Suprapubic skin (tissue), 4 donors: ENCODE measurements at places on chromosomes 3 and 15. TPM values are rescaled to one million over a fixed set of nuclear protein-coding genes. Genes with fewer than 3 reads are reported as not detected.

DNA sequence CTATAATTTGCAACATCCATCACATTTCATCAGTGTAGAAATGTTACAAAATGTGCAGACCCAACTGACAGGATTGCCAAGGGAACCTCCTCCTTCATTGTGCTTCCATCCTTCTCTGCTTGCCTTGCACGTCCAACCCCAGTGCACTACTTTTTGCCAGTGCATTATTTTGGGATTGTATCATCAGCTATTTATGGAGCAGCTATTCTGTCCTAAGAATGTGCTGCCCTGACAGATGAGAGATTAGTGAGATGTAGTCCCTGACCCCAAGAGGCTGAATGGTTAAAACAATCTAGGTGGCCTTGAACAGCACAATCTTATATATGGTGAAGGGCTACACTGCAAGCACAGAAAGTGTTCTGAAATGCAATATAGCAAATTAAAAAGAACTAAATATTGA lies 935.8 kb downstream of the IGSF11 start:
- H3K27ac ChIP-seq: no peak overlapping the region
- no peaks in the 10 kb centered on the region for H3K27me3 ChIP-seq
- DNase-seq: no peak
- H3K4me3 ChIP-seq: no peak overlapping the region
- H3K4me1 ChIP-seq: no peaks in the 10 kb centered on the region

The SKOR1 gene
- total RNA-seq: 1.1 TPM

- DNase-seq: no peak
- H3K4me1 ChIP-seq: peaks cover 11% of the 10 kb centered on the region
- H3K27ac ChIP-seq: no peak overlapping the region
- H3K4me3 ChIP-seq: no peak overlapping the region
- H3K27me3 ChIP-seq: no peaks in the 10 kb centered on the region
Observed at GRCh38 chr3:114569186-114569585, 275.4 kb downstream of the TIGIT start.

The ITGB5 gene
- total RNA-seq: 235 TPM

DNA sequence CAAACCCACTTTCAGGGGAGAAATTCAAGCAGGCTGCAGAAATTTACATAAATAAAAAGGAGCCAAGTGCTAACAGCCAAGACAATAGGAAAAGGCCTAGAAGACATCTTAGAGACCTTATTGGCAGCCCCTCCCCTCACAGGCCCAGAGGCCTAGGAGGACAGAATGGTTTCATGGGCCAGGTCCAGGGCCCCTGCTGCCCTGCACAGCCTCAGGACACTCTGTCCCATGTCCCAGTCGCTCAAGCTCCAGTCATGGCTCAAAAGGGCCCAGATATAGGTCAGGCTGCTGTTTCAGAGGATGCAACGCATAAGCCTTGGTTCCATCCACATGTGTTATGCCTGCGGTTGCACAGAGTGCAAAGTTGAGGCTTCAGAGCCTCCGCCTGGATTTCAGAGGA lies 55.8 kb downstream of the SLC41A3 start:
- H3K4me1 ChIP-seq: no peaks in the 10 kb centered on the region
- H3K27ac ChIP-seq: no peak overlapping the region
- H3K36me3 ChIP-seq: peaks cover 42% of the 10 kb centered on the region
- no peak overlapping the region for H3K4me3 ChIP-seq
- no peaks in the 10 kb centered on the region for H3K27me3 ChIP-seq

DNA sequence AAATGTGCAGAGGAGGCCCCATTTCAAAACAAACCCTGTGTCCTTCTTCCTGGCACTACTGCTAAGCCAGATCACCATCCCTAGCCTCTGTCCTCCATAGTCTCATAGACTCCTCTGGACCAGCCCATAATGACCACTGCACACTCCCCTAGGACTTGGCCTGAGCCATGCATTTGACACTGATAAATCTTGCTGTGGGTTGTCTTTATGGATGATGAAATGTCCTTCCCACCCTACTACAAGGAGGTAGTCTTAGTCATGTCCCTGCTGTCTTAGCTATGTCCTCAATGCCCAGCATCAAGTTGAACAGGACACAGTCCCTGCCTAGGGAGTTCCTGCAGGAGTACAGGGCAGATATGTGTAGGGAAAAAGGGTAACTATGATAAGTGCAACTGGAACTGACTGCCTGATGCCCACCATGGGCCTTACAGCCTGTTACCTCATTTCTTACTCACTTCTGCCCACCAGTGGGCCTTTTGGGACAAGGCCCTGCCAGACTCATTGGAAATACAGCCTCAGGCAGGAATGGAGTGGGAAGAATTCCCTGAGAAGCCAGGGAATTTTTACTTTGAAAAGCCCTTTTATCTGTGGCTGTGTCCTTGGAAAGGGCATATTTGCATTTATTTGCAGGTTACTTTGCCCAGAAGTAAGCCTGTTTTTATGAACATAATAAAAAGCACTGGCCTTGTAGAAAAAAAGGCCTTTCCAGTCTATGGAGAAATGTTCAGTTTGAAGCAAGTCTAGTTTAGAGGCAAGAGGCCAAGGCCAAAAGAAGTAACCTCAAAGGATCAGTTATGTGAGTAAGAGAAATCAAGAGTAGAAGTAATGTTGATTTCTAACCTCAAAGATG lies 199.6 kb upstream of the EIF1B start:
- no peak overlapping the region for H3K27ac ChIP-seq
- peaks cover 11% of the 10 kb centered on the region for H3K4me1 ChIP-seq
- H3K36me3 ChIP-seq: no peaks in the 10 kb centered on the region
- DNase-seq: no peak

The SLC9C1 gene
- not detected for total RNA-seq

DNA sequence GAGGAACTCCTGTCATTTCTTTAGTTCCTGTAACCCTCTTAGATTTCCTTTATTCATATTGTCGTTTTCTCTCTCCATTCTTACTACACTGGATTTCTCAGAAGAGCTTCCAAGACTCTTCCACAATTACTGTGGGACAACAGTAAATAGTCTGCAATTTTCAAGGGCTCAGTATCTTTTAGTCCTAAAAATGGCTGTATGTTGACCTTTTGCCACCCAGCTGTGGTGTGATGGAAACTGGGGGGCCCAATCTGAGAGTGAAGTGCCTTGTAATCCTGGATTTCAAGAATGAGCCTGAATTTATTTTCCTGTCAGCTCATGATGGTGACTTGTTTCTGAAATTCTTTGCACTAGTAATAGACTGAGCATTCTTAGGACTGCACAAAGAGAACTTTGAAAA lies 277.6 kb upstream of the RASGRP1 start:
- no peak overlapping the region for H3K4me3 ChIP-seq
- H3K4me1 ChIP-seq: peaks cover 5% of the 10 kb centered on the region
- no peaks in the 10 kb centered on the region for H3K36me3 ChIP-seq

DNA sequence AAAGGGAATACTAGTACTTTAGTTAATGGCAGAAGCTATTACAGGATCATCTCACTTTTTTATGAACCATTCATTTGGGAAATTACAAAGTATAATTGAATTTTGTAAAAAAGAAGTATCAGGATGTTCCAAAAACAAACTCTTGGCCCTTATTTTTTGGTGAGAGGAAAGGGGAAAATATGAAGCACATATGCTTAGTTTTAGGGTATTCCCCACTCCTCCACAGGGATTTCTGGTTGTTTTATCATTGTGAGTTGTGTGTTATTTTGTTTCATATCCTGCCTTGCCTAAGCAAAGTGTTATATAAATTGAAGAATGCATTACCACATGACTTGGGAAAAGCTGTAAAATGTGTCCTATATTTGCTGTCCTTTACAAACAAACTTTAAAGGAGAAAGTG lies 227.0 kb downstream of the FMN1 start:
- no peak overlapping the region for H3K4me3 ChIP-seq
- H3K4me1 ChIP-seq: no peaks in the 10 kb centered on the region
- H3K27me3 ChIP-seq: no peaks in the 10 kb centered on the region
- H3K27ac ChIP-seq: no peak overlapping the region
- H3K36me3 ChIP-seq: peaks cover 5% of the 10 kb centered on the region

DNA sequence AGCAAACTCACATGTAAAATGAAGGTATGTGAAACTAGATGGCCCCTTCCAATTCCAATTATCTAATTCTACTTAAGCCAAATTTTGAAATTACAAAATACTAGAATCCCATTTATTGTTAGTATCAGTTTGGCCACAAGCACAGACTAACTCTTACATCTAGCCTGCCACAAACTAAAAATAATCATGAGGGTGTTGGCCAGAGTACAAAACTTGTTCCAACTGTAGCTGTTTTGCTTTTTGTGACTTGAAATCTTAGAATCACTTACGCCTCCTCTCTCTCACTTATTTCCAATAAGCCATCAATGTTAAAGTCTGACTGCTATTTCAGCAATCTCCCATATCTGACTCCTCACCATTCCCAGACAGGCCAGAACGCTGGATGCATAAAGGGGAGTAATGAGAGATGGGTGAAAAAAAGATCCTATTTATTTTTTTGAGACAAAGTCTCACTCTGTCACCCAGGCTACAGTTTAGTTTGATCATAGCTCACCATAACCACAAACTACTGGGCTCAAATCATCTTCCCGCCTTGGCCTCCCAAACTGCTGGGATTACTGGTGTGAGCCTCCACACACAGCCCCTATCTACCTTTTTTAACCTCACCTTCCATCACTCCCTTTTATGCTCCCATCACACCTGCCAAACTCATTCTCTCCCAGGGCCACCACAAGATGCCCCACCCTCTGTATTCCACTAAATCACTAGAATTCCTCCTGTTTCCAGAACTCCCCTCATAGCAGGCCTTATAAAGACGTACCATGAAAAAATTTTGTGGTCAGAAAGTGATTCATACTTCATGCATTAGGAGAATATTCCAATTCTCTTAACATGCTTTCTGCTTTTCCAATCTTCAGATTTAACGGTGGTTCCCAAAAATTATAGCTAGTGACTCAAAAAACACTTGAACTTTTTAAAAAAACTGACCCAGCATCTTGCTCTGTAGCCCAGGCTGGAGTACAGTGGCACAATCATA lies 36.5 kb downstream of the ATOSA start:
- H3K27ac ChIP-seq: no peak overlapping the region
- H3K4me1 ChIP-seq: peaks cover 4% of the 10 kb centered on the region
- no peak overlapping the region for H3K4me3 ChIP-seq
- H3K27me3 ChIP-seq: no peaks in the 10 kb centered on the region
- no peak for DNase-seq

- DNase-seq: no peak
- H3K36me3 ChIP-seq: no peaks in the 10 kb centered on the region
- H3K27me3 ChIP-seq: peaks cover 12% of the 10 kb centered on the region
- H3K4me1 ChIP-seq: no peaks in the 10 kb centered on the region
- no peak overlapping the region for H3K4me3 ChIP-seq
- H3K27ac ChIP-seq: no peak overlapping the region
Observed at GRCh38 chr3:13303410-13303809, 116.7 kb downstream of the NUP210 start.

DNA sequence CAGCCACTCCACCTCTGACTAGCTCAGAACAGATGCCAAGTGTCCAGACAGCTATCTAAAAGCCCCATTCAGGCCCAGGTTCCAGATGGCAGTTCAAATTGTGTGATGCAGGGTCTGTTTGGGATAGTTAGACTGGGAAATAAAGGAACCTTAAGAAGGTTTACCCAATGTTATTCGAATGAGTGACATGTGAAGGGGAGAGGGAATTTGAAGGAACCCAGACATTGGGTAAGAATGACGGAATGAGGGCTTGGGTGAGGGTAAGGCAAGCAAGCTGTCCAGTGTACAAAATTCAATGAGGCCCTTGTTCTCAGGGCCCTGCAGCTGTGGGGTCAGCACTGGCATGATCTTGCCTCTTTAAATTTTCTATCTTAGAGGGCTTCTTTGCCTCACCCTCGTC lies 34.1 kb downstream of the ATP13A5 start:
- H3K27ac ChIP-seq: no peak overlapping the region
- no peak for DNase-seq
- no peaks in the 10 kb centered on the region for H3K36me3 ChIP-seq

The BOC gene
- 81.2 TPM for total RNA-seq

The XRN1 gene
- 32.2 TPM for total RNA-seq

- H3K4me1 ChIP-seq: peaks cover 22% of the 10 kb centered on the region
- no peak for DNase-seq
- H3K27me3 ChIP-seq: no peaks in the 10 kb centered on the region
- no peaks in the 10 kb centered on the region for H3K36me3 ChIP-seq
Observed at GRCh38 chr3:52186729-52187128, 11.2 kb upstream of the ALAS1 start.

DNA sequence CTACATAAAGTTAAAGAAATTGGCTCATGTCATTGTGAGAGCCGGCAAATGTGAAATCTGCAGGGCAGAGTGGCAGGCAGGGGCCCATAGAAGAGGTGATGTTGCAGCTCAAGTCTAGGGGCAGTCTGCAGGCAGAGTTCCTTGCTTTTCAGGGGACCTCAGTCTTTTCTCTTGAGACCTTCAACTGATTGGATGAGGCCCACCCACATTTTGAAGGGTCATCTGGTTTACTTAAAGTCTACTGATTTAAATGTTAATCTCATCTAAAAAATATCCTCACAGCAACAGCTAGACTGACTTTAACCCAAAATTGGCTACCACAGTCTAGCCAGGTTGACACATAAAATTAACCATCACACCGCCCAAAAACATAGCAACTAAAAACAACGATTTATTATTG lies 77.6 kb upstream of the ALDH1L1 start:
- peaks cover 7% of the 10 kb centered on the region for H3K27me3 ChIP-seq
- H3K4me1 ChIP-seq: peaks cover 3% of the 10 kb centered on the region
- no peak overlapping the region for H3K27ac ChIP-seq
- DNase-seq: no peak

DNA sequence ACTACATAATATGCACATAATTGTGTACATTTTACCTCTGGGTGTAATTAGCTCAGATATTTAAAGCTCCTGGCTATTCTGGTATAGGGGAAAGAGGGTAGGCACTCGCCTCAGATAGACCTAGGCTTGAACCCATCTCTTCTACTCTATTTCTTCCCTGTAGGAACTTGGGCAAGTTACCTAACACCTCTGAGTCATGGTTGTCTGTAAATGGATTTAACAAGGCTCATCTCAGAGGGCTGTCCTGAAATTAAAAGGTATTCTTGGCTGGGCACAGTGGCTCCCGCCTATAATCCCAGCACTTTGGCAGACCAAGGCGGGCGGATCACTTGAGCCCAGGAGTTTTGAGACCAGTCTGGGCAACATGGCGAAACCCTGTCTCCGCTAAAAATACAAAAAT lies 30.7 kb downstream of the NANOGP8 start:
- H3K27me3 ChIP-seq: no peaks in the 10 kb centered on the region
- no peak overlapping the region for H3K27ac ChIP-seq
- H3K4me1 ChIP-seq: peaks cover 3% of the 10 kb centered on the region
- no peak overlapping the region for H3K4me3 ChIP-seq
- H3K36me3 ChIP-seq: no peaks in the 10 kb centered on the region

- H3K36me3 ChIP-seq: no peaks in the 10 kb centered on the region
- DNase-seq: no peak
- no peak overlapping the region for H3K4me3 ChIP-seq
- no peaks in the 10 kb centered on the region for H3K4me1 ChIP-seq
Observed at GRCh38 chr3:176395240-176395639, 802.0 kb downstream of the TBL1XR1 start.

GRCh38 chr3:58006661-58007060 lies 1.6 kb upstream of the FLNB start:
- no peak for DNase-seq
- H3K4me1 ChIP-seq: peaks cover 40% of the 10 kb centered on the region
- H3K27ac ChIP-seq: no peak overlapping the region
- H3K36me3 ChIP-seq: no peaks in the 10 kb centered on the region
- no peaks in the 10 kb centered on the region for H3K27me3 ChIP-seq
- no peak overlapping the region for H3K4me3 ChIP-seq
